ENCODE measurements at places on chromosomes 5 and 9. TPM values are rescaled to one million over a fixed set of nuclear protein-coding genes. Genes with fewer than 3 reads are reported as not detected.

The IFNA13 gene
- total RNA-seq = not detected

The RASGEF1C gene
- not detected for total RNA-seq

The OMD gene
- total RNA-seq = not detected

The SLC6A19 gene
- not detected for total RNA-seq

The ITGA1 gene
- 3.5 TPM for total RNA-seq

The FBXW2 gene
- 59.6 TPM for total RNA-seq

The WDR36 gene
- total RNA-seq = 114 TPM

The NSUN2 gene
- 72.3 TPM for total RNA-seq

All from thoracic aorta endothelial cell (primary cell).